Osteocyte (in vitro differentiated cells): ENCODE measurements at places on chromosomes 7 and 10. TPM values are rescaled to one million over a fixed set of nuclear protein-coding genes. Genes with fewer than 3 reads are reported as not detected.

CPA5 gene
- 0.51 TPM in 1 of 2 replicates, not detected in the other for total RNA-seq

STEAP1B gene
- total RNA-seq = 1.3 and 1.4 TPM in 2 replicates

CARD11 gene
- total RNA-seq = 0.24 TPM in 1 of 2 replicates, not detected in the other

HSPA14 gene
- total RNA-seq = 9.5 and 9.9 TPM in 2 replicates

ATOH7 gene
- total RNA-seq = not detected in 2 replicates

SEMA3C gene
- 74.1 and 77.5 TPM in 2 replicates for total RNA-seq

ADRB1 gene
- total RNA-seq = 0.68 and 0.97 TPM in 2 replicates

POP7 gene
- 19.3 and 26.3 TPM in 2 replicates for total RNA-seq

DKK1 gene
- 23.9 and 27.8 TPM in 2 replicates for total RNA-seq

DNA sequence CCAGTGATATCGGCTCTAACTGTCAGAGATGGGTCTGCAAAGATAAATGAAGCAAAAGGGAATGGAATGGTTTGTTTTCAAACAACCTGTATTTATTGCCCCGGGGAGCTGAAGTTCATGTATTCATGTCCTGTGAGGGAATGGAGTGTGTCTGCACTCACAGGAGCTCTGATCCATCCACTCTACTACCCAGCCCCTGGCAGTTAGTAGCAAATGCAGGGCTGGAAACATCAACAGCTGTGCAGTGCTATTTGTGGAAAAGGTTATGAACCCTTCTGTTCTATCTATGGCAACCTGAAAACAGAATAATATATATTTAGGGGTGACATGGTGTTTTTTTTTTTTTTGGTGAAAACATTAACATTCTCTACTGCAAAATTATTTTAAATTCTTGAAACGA, 9.8 kb downstream of the AGR2 start:
- H3K27ac ChIP-seq = no peak overlapping the region
- H3K4me3 ChIP-seq = no peak overlapping the region
- peaks cover 16% of the 10 kb centered on the region for H3K4me1 ChIP-seq
- H3K27me3 ChIP-seq = peaks cover 2% of the 10 kb centered on the region
- DNase-seq = no peak
- no peaks in the 10 kb centered on the region for H3K36me3 ChIP-seq

GRCh38 chr10:127468632-127469031, 80.5 kb upstream of the NPS start:
- no peak overlapping the region for H3K4me3 ChIP-seq
- H3K27me3 ChIP-seq = peaks cover 34% of the 10 kb centered on the region
- H3K4me1 ChIP-seq = no peaks in the 10 kb centered on the region

- no peak for DNase-seq
- no peaks in the 10 kb centered on the region for H3K27me3 ChIP-seq
- no peaks in the 10 kb centered on the region for H3K36me3 ChIP-seq
- peak overlapping the region; percentile 30 for H3K4me3 ChIP-seq
These were observed 3.1 kb downstream of the KLLN start for GRCh38 chr10:87860156-87860795.

- no peak for DNase-seq
- H3K4me3 ChIP-seq = no peak overlapping the region
- peaks cover 71% of the 10 kb centered on the region for H3K27me3 ChIP-seq
- H3K27ac ChIP-seq = no peak overlapping the region
- H3K36me3 ChIP-seq = no peaks in the 10 kb centered on the region
- H3K4me1 ChIP-seq = peaks cover 3% of the 10 kb centered on the region
These were observed 10.0 kb upstream of the EMX2 start for GRCh38 chr10:117532451-117533107.

DNA sequence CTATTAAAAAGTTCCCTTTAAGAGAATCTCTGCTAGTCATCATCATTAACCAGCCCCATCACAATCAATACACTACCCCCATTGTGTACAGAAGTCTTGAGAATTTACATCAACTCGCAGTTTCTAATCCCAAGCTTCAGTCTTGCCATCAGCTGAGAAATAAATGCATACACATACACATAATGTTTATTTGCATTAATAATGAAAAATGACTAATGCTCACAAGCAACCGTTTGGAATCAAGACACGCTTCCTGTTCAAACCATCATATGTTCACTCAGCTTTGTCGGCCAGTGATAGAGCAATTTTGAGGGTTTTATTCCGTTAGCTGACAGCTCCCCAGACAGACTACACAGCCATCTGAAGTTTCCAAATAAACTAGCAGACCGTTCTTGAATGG, 287.1 kb downstream of the SFMBT2 start:
- H3K4me3 ChIP-seq = no peak overlapping the region
- DNase-seq = no peak
- no peak overlapping the region for H3K27ac ChIP-seq
- H3K36me3 ChIP-seq = no peaks in the 10 kb centered on the region
- no peaks in the 10 kb centered on the region for H3K4me1 ChIP-seq

- peaks cover 5% of the 10 kb centered on the region for H3K4me1 ChIP-seq
- no peak for DNase-seq
- H3K4me3 ChIP-seq = no peak overlapping the region
- H3K27ac ChIP-seq = no peak overlapping the region
- no peaks in the 10 kb centered on the region for H3K36me3 ChIP-seq
These were observed 208.8 kb downstream of the THSD7A start for GRCh38 chr7:11623093-11623678.

DNA sequence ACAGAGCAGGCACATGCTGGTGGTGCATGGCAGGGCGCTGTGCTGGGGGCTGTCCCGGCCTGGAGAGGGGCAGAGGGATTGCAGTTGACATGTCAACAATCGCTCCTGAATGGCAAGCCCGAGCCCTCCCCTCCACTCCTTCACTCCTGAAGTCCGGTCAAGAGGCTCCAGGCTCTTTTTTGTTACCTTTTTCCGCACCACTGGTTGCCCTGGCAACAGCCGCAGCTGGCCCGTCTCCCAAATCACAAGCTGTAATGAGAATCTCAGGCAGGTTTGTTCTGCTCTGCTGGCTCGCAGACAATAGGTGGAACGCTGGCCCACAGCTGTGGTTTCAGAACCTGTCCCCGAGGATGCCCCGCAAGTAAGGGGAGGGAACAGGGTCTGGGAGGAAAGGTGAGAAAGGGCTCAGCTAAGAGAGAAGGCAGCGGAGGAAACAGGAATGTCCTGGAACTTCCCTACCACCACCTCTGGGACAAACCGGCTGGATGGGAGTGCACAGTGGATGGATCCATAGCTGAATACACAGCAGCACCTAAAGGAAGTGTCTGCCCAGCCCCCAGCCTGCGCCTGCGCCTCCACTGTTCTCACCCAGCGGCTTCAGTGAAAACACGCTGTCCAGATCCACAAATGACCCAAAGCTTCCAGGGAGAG, 58.9 kb downstream of the CALML3 start:
- no peak overlapping the region for H3K4me3 ChIP-seq
- no peak for DNase-seq
- H3K27ac ChIP-seq = no peak overlapping the region

GRCh38 chr7:3243680-3244079, 57.4 kb upstream of the SDK1 start:
- no peaks in the 10 kb centered on the region for H3K36me3 ChIP-seq
- no peak overlapping the region for H3K4me3 ChIP-seq
- no peaks in the 10 kb centered on the region for H3K27me3 ChIP-seq

GRCh38 chr7:75737856-75738603, 711 bp downstream of the HIP1 start:
- peaks cover 2% of the 10 kb centered on the region for H3K36me3 ChIP-seq
- DNase-seq = no peak
- peak overlapping the region; percentile 89 for H3K4me3 ChIP-seq
- H3K4me1 ChIP-seq = peaks cover 56% of the 10 kb centered on the region
- H3K27me3 ChIP-seq = peaks cover 2% of the 10 kb centered on the region

DNA sequence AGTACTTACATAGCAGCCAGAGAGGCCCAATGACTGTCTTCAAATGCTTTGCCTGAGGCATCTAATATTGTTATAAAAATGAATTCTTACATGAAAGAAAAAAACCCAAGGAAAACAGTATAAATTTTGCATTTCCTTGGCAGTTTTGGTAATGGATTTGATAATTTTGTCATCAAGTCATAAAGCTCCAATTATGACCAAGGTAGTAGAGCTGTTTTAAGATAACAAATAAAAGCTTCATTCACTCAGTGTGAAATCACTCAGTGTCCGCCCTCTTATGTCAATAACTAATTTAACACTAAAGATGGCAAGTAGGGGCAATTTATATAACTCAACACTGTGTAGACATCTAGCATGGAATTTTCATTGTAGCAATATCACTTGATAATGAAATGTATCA, 193.9 kb downstream of the ANKRD7 start:
- H3K27ac ChIP-seq = no peak overlapping the region
- H3K4me1 ChIP-seq = no peaks in the 10 kb centered on the region
- H3K4me3 ChIP-seq = no peak overlapping the region

GRCh38 chr7:51274955-51275354, 41.7 kb downstream of the COBL start:
- no peak for DNase-seq

DNA sequence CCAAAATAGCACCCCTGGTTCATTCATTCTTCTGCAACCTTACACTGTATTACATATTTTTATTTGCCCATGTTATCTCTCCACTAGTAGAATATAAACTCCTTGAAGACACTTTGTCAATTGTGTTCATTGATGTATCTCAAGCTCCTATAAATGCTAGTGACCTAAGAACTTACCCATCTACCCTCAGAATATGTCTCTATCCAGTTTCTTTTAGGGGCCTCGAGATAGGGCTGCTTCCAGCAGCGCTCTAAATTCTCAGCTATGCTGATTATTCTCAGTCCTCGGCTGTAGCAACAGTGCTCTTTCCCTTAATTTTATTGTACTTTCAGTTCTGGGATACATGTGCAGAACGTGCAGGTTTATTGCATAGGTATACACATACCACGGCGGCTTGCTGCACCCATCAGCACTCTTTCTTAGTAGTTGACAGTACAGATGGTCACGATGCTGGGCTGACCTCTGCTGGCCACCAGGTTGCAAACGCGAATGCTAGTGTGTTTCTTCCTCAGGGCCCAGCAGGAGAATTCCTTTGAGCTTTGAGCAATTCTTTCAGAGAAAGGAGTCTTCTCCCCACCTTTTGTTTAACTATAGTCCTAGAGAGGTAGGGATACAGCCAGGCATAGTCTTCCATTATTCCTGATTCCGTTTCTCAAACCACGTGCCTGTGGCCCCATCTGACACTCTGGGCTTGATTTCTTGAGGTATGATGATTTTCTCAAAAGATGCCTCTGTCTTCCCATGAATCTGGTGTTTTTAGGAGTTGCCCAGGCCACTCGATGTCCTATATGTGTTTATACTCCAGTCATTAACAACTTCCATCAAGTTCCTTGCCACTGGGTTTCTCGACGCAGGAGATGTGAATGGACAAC, 49.1 kb upstream of the CDC14C start:
- peaks cover 4% of the 10 kb centered on the region for H3K27me3 ChIP-seq
- H3K27ac ChIP-seq = no peak overlapping the region
- no peak for DNase-seq
- H3K4me1 ChIP-seq = no peaks in the 10 kb centered on the region
- no peaks in the 10 kb centered on the region for H3K36me3 ChIP-seq

- no peak for DNase-seq
- H3K36me3 ChIP-seq = no peaks in the 10 kb centered on the region
- H3K4me1 ChIP-seq = peaks cover 12% of the 10 kb centered on the region
- H3K27ac ChIP-seq = no peak overlapping the region
- H3K27me3 ChIP-seq = peaks cover 60% of the 10 kb centered on the region
These were observed 2.0 kb upstream of the MUC12 start for GRCh38 chr7:100967292-100967863.

GRCh38 chr7:156487811-156488533, 152.6 kb upstream of the RNF32 start:
- H3K27ac ChIP-seq = no peak overlapping the region
- DNase-seq = peak; percentile 74
- H3K4me1 ChIP-seq = no peaks in the 10 kb centered on the region
- H3K36me3 ChIP-seq = no peaks in the 10 kb centered on the region
- no peak overlapping the region for H3K4me3 ChIP-seq

GRCh38 chr10:91006001-91006751, 85.3 kb upstream of the ANKRD1 start:
- no peak for DNase-seq
- H3K36me3 ChIP-seq = no peaks in the 10 kb centered on the region
- no peaks in the 10 kb centered on the region for H3K27me3 ChIP-seq

GRCh38 chr10:64011912-64012714, 490.9 kb downstream of the REEP3 start:
- DNase-seq = no peak
- H3K36me3 ChIP-seq = no peaks in the 10 kb centered on the region
- H3K27ac ChIP-seq = no peak overlapping the region
- no peak overlapping the region for H3K4me3 ChIP-seq

- H3K27me3 ChIP-seq = no peaks in the 10 kb centered on the region
- H3K27ac ChIP-seq = peak overlapping the region; percentile 76
- H3K36me3 ChIP-seq = no peaks in the 10 kb centered on the region
- H3K4me1 ChIP-seq = peaks cover 71% of the 10 kb centered on the region
These were observed 28.6 kb downstream of the RTKN2 start for GRCh38 chr10:62239994-62240393.

DNA sequence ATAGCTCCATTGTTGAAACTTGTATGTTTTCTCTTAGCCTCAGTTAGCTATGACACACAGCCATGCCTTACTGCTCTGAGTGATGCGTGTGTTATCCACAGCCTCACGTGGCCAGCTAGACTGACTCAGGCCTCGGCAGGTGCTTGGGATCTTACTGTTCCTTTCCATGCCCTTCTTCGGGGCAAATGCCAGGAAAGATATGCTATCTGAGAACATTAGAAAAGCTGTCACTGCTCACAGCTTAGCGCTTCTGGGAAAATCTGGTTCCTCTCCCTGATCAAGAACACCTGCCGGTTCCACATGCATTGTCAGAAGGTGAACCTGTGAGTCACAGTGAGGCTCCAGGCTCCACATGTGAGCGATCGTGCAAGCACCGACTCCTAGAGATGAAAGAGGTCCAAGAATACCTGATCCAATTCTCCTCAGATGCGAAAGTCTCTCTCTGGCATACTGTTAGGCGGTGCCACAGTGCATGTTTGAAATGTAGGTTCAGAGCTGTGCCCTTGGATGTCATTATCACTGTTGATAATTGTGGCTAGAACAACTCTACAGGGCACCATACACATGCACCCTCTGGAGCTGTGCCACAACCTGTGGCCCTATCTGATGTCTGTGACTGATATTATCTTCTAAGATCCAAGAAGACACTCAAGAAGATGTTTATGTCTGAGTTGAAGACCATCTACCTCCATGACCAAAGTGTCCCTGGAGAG, 247.8 kb upstream of the IGFBP3 start:
- H3K36me3 ChIP-seq = no peaks in the 10 kb centered on the region
- no peak overlapping the region for H3K4me3 ChIP-seq
- no peaks in the 10 kb centered on the region for H3K27me3 ChIP-seq
- H3K27ac ChIP-seq = no peak overlapping the region
- DNase-seq = no peak

DNA sequence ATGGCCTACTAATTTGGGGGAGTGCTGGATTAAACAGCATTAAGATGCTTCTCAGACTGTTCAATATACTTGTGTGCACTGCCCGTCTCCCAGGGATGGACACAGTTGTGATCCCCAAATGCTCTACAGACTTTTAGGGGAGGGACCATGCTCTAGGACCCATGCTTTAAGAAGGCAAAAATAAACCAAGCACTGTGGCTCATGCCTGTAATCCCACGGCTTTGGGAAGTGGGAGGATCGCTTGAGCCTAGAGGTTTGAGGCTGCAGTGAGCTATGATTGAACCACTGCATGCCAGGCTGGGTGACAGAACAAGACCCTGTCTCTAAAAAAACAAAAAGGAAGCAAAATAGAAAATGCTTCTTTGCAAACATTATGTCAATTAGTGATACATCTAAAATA, 102.6 kb downstream of the VOPP1 start:
- DNase-seq = no peak
- no peaks in the 10 kb centered on the region for H3K27me3 ChIP-seq
- H3K4me3 ChIP-seq = no peak overlapping the region
- no peak overlapping the region for H3K27ac ChIP-seq
- H3K36me3 ChIP-seq = peaks cover 37% of the 10 kb centered on the region

- peaks cover 5% of the 10 kb centered on the region for H3K27me3 ChIP-seq
- no peak overlapping the region for H3K4me3 ChIP-seq
- H3K4me1 ChIP-seq = peaks cover 9% of the 10 kb centered on the region
- no peak for DNase-seq
- H3K36me3 ChIP-seq = peaks cover 4% of the 10 kb centered on the region
These were observed 25.2 kb downstream of the GET4 start for GRCh38 chr7:901388-902154.
